ENCODE measurements at places on chromosomes 6 and 20.

DNA sequence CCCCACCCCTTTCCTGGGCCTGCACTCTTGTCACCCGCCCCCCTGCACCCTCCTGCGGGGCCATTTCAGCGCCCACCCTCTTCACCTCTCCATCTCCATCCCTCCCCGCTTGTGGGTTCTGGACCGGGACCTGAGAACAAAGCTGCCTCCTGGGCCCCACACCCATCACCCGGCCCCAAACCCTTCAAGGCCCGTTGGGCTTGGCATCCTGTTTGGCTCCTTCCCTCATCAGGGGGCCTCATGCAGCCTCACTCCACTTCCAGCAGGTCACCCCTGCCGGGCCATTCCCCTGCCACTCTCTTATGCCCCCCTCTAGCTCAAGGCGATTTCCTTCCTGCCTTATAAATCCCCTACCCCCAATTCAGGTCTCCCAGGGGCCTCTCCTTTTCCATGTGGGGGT, 67.4 kb downstream of the SRC start:
- DNase-seq, result no peak

- no peak for DNase-seq
Observed at GRCh38 chr20:1295276-1295930, 29.3 kb downstream of the SNPH start.

GRCh38 chr6:32153564-32154513, at the start of gene PPT2:
Gene PPT2 (plus strand): TSS chr6:32154141. CDS start chr6:32154595, 454 bp downstream.
- DNase-seq, result peak; percentile 47

GRCh38 chr6:169536446-169537170, 165.2 kb downstream of the WDR27 start:
- no peak for DNase-seq

GRCh38 chr6:107033126-107033525, 5.1 kb downstream of the MTRES1 start:
- no peak for DNase-seq

DNA sequence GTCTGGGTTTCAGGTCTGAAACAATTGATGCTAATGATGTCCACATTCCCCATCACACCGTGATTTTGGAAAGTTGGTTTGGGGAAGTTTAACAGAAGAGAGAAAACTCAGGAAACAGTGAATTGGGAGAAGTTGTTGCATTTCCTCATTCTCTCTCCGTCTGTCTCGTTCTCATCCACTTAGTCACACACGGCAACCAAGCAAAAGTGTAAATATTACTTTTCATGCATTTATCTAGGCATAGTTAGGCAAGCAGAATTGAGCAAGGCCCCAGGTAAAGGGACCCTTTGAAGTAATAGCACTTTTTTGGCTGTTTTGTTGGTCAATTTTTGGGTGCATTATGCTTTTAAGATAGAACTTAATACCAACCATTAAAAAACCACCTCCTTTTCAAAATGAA, 137.0 kb upstream of the SULF2 start:
- DNase-seq, result no peak

DNA sequence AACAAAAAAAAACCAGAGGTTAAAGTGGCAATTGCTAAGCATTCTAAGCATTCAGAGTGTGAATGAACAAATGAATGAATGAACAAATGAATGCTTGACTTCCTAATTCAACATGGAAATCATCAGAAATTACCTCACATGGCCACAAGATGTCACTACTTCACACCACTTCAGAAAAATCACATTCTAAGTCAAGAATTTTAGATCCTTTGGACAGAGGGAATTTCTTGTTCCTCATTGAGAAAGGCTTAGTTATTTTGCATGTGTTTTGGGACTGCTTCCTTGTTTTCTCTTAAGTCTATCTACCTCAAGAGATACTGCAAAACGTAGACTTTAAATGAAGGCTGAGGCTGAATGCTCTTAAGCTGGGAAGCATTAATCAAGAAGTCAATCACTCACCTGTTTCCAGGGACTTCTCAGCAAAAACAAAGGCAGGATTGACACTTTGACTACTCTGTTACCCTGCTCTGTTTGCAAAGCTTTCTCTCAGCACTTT, 120.2 kb downstream of the MBOAT1 start:
- DNase-seq, result no peak

- DNase-seq, result no peak
Observed at GRCh38 chr6:167866642-167867041, 39.9 kb downstream of the AFDN start.

Data from stimulated activated CD4-positive, alpha-beta T cell treated with anti-CD3 and anti-CD28 coated beads, TNF-alpha, amount 100 ng/mL, for 1 hour (primary cell).